ENCODE measurements at places on chromosomes 6 and 20.
A peak's percentile ranks its signal among the peaks of the same experiment; 100 is the strongest.

DNA sequence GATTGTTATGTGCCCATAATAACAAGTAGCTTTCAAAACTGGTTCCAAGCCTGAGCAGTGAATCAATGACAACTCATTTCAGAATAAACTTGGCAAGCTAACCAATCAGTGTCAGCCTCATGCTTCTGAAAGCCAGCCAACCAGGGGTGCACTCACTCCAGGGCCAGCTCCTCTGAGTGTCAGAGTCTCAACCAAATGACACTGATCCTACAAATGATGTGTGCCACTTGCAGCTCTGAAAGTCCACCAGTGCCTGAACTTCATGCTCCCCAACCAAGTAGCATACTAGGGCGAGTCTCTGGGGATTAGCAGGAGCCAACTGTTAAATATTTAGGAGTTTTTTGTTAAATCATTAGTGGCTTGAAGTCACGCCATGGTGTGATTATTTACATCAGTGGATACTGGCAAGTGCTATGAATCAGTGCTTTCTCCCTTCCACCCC lies 4.5 kb downstream of the IYD start:
- DNase-seq, result no peak

DNA sequence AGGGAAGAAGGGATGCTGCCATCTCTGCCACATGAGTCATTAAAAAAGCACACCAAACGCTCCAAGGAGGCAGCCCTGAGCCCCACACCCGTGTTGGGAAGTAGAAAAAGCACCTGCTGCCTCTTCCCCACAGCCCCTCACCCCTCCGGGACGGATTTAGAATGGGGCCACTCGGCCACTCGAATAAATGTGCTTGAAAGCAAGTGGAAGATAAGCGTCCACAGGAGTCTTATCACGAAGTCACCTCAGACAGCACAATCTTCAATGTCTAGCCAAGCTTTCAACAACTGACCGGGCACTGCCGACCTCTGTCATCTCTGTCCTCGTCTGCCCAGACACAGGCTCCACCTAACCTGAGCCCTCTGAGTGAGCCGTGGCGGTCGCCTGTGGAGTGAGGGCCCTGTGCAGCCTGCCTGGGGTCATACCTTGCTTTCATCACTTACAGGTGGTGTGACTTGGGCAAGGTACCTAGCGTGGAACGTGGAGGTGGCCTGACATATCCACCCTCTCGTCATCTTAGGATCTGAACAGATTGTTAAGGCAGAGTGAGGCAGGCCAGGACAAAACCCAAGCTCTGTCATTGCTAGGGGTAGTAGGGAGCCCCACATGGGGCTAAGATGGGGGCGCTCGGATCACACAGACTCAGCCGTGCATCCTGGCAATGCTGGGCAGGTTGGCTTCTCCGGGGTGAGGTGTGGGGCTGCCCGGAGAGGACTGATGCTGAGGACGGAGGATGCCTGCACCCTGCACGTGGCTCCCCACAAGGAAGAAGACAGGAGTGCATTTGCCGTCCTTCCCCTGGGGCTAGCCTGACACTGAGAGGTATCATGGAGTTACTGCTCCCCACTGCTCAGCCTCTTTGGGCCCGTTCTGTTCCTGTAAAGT lies 34.8 kb downstream of the PSMG4 start:
- no peak for DNase-seq

- DNase-seq, result peak; percentile 86
These were observed 26.9 kb downstream of the CFAP61 start for GRCh38 chr20:20079102-20079784.

DNA sequence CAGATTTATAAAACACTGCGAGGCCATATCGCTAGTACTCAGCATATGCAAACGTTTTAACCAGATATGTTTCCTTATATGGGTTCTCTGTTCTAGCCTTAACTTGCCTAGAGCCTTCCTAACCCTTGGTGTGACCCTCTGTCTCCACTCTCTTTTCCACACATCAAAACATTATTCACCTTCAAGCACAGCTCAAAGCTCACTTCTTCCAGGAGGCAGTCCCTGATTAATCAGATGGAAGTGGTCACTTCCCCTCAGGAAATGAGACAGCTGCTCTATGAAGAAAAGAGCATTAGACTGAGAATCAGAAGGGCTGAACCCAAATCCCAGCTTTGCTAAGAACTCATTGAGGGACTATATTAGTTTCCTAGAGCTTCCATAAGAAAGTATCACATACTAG lies 39.8 kb upstream of the SLC17A4 start:
- DNase-seq, result no peak

GRCh38 chr6:10624836-10625235 lies 69.6 kb downstream of the C6orf52 start:
- no peak for DNase-seq

DNA sequence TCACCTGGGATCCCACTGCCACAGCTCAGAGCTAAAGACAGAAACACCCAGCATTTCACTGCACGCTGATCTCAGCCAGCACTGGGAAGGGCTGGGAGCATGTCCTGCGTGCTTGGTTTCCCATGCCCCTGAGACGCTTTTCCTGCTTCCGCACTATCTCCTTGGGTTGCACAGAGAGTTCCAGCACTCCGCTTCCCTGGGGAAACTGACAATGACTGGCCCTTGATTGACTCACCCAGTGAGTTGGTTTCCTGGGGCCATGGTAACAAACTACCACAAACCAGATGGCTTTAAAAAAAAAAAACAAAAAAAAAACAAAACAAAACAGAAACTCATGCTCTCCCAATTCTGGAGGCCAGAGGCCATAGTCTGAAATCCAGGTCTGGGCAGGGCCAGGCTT lies 14.8 kb upstream of the MAS1L start:
- no peak for DNase-seq

DNA sequence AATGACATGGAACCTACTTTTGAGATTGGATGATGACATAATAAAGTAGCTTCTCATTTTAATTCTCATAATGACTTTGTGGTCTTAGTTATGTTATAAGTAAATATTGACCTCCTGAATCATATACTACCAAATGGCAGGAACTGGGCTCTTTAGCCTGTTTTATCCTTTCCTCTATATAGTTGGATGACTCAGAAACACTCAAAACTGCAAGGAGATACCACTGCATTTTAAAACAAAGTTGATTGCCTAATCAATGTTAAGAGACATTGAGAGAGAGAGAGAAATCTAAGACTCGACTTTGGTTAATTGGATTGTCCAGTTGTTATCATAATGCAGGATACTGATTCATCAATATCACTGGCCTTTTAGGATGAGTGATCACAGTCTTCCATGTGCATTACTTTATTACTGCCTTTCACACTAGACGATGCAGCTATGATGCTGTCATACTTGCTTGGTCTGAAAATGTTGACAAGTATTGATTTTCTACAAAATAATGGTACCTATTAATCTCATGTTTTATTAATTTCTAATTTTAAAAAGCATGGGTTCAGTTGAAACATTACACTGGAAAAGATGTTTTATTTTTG lies 320.0 kb downstream of the NKAIN2 start:
- no peak for DNase-seq

All from NCI-H2171 treated with DMSO at 0.1 percent for 48 hours (cell line).